ENCODE measurements at places on chromosomes 12 and 14.

DNA sequence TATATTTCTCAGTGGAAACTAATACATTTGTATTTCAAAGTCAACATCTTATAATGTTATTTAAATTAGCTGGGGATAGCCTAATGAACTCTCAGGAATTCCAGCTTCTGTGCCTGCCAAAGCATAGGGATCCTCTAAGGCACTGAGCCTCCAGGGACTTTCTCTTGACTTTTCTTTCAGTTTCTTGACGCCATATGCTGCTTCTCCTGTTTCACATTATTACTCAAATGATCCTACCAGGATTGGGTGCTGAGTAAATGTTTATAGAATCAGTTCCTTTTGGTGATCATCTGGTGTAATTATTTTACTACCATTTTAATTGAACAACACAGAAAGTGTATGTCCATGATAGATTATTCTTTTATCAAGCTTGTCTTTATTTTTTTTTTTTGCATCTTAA is 7.9 kb downstream of the METTL25 start:
- no peak for DNase-seq

DNA sequence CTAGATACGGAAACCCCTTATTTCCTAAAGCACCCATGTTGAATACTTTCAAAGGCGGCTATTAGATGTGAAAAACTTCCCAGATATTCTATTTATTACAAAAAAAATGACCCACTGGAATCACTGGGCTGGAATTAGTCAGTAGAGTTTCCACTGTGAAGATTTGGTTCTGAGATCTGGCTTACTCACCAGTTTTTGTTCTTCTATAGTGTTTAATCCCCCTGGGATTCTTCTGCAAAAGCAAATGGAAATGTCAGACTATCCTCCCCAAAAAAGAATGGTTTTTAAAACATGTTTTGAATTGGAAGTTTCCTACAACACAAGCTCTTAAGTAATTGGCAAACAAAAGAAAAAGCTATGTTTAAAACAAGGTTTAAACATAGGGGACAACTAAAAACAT is 166.4 kb downstream of the STXBP6 start:
- no peak for DNase-seq

GRCh38 chr12:30973830-30974229 is 47.3 kb downstream of the TSPAN11 start:
- DNase-seq = no peak

- DNase-seq = no peak
Observed at GRCh38 chr12:93341409-93342049, 36.2 kb upstream of the NUDT4 start.

DNA sequence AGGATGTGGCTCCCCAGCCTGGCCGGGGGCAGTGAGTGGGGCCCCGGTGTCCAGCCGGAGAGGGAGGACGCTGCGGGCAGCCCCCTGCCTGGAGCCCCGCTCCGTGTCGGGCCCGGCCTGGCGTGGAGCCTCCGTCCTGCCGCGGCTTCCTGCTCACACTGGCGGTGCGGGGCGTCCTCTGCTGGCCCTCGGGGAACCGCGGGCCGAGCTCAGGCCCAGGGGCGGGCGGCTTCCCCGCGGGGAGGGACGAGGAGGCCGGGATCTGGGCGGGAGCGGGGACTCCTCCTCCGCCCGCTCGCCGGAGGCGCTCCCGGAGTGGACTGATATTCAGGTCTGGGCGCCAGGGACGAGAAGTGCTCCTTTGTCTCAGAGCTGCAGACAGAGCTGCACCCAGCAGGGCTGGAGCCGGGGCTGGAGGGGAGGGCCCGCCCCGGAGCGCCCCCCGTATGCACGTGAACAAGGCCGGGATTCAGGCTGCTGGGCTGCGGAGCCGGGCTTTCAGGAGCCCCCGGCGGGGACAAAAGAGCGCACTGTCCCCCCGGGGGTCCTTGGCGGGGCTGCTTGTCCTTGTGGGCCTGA is 2.2 kb downstream of the MMP17 start:
- DNase-seq = no peak

- DNase-seq = no peak
Observed at GRCh38 chr14:90061685-90062126, at the start of gene KCNK13. Gene KCNK13 (plus strand): TSS chr14:90061994. CDS start chr14:90062206, 212 bp downstream.

All from stimulated activated CD4-positive, alpha-beta T cell treated with anti-CD3 and anti-CD28 coated beads, Interleukin-1b, Interleukin-23, amount 100 ng/mL, for 4 hours (primary cell).